RWPE1 (cell line): ENCODE measurements at places on chromosomes 2 and 18.

DNA sequence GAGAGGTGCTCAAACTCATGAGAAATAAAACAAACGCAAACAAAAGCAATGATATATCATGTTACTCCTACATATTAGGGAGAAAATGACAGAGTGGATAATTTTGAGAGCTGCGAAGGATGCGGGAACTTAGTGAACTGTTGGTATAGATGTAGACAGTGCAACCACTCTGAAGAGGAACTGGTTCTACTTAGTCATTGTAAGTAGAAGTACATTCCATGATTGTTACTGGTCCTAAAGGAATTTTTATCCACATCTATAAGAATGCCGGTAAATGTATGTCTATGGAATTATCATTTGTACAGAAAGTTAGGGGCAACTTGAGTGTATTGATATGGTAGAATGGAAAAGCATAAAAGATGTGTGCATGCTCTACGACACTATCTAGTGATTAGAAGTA, 1238.4 kb downstream of the LRP1B start:
- peak; percentile 3 for DNase-seq

GRCh38 chr18:12308386-12309100, 502 bp downstream of the TUBB6 start:
- peak; percentile 80 for DNase-seq

DNA sequence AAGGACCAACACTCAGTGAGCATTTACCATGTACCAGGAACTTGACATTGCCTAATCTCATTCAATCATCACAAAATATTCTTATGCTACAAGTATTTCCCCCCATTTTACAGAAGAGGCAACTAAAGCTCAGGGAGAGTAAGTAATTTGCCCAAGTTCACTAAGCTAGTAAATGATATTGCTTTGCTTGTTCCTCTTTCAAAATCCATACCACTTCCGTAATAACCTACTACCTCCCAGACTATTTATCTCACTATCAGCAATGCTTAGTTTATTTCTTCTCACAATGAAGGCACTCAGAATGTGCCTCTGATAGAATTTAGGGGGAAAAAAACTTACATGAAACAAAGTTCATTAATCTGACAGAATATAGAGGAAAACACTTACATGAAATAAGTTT, 1070.9 kb upstream of the FANCL start:
- no peak for DNase-seq

- no peak for DNase-seq
These were observed 126.8 kb downstream of the SP100 start for GRCh38 chr2:230542751-230543150.

GRCh38 chr18:50418650-50419049, 43.8 kb downstream of the SKA1 start:
- no peak for DNase-seq

- DNase-seq, result no peak
These were observed 9.5 kb upstream of the CNNM3 start for GRCh38 chr2:96806468-96807126.

GRCh38 chr18:22668496-22668895, 250.8 kb upstream of the CTAGE1 start:
- no peak for DNase-seq

DNA sequence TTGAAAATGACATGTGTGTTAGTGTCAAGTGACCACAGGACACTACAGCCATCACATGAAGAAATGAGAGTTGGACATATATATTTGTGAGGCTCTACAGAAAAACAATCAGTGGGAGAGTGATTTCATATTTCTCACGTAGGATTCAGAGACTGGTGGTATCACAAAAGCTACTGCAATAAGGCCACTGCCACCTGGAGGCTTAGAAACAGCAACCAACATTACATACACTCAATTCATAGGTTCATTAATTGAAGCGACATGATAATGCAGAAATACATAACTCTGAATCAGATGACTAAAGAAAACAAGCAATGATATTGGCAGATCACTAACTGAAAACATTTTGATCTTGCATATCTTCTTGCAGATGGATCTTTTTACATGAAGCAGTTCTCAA, 248.1 kb upstream of the KLHL14 start:
- no peak for DNase-seq

GRCh38 chr2:45029215-45029614, 20.0 kb upstream of the SIX2 start:
- no peak for DNase-seq

GRCh38 chr18:77046409-77046808, 86.2 kb downstream of the MBP start:
- DNase-seq, result no peak

DNA sequence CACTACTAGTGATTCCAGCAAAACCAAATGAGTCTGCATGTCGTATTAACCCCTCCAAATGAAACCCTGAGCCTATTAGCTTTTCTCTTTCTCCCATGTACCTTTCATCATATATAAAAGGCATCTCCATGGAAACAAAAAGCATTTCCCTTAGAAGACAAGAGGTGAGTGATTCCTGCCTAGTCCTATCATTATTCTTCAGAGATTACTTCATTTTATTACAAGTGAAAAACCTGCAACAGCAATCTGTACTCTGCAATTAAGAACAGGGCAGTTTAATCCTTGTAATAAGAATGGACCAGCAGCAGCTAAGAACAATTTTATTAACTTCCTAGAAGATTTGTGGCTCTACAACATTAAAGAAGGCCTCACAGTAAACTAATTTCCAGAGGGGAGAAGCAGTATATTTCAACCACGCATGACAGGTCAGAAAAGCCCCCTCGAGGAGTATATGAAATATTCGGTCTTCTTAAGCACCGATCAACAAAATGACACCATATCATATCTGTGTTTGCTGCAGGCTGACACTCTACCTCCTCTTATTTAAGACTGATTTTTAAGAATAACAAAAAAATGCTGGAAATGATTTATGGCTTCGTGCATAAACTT, 132.3 kb upstream of the TFPI start:
- DNase-seq, result no peak

GRCh38 chr2:84905181-84906107, at the start of gene TMSB10:
Gene TMSB10 (plus strand): TSS chr2:84905656.
- DNase-seq, result peak; percentile 90
